ENCODE measurements at places on chromosomes 7 and 10. TPM values are rescaled to one million over a fixed set of nuclear protein-coding genes. Genes with fewer than 3 reads are reported as not detected.

- no peak for DNase-seq
Measured at GRCh38 chr10:131738396-131738735, 162.4 kb upstream of the PPP2R2D start.

DNA sequence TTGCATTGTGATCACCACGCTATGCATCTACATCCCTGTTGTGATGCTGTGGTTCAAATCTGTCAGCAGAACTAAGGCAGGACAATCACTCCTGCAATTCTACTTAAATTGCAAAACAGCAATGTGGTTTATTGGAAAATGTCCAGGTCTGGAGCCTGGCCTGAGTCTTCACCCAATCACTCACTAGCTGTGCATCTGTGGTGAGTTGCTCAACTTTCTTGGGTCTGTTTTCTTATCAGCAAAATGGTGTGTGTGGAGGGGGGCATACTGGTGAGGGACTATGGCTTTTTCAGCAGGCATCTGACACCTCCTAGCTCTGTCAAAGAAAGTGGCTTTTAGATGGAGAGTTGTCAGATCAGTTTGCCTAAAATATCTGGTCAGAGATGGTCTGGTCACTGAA lies 108.3 kb upstream of the FEZF1 start:
- no peak for DNase-seq

Gene GPR26
- total RNA-seq = not detected

- no peak for DNase-seq
Measured at GRCh38 chr7:41097501-41097900, 605.4 kb downstream of the INHBA start.

- no peak for DNase-seq
Measured at GRCh38 chr10:119818889-119819270, 53.8 kb downstream of the MCMBP start.

Gene PTER
- total RNA-seq = 10.2 TPM

DNA sequence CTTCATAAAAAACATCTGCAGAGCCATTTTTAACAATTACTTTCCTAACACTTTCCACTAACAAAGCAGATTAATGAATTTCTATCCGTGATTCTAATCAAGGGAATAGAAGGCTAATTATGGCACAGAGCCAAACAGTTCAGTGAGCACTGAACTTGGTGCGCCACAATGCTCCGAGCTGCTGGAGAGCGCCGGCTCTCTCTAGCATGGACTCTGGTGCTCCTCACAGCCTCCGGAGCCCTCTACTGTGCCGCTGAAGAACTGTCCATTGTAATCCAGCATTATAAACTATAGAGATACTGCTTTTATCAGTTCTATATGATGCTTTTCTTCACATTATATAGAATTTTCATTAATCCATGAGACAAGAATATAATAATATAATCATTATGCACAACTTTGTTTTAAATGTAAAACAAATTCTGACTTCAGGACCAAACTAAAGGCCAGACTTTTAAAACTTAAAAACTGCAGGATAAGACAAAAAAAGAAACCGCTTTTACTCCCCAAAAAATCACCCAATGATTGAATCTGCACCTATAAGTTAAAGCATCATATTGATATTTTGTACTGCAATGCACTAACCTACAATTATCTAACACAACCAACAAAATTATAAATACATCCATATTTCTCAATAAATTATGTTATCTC lies 123.6 kb downstream of the RNF32 start:
- DNase-seq = peak; percentile 30

Measured in lower leg skin (tissue), 4 donors.